ENCODE measurements at places on chromosomes 6 and 20. TPM values are rescaled to one million over a fixed set of nuclear protein-coding genes. Genes with fewer than 3 reads are reported as not detected.

Gene ZNF334
- 0.35 TPM for total RNA-seq

Gene RUNX2
- total RNA-seq = 46.1 TPM

DNA sequence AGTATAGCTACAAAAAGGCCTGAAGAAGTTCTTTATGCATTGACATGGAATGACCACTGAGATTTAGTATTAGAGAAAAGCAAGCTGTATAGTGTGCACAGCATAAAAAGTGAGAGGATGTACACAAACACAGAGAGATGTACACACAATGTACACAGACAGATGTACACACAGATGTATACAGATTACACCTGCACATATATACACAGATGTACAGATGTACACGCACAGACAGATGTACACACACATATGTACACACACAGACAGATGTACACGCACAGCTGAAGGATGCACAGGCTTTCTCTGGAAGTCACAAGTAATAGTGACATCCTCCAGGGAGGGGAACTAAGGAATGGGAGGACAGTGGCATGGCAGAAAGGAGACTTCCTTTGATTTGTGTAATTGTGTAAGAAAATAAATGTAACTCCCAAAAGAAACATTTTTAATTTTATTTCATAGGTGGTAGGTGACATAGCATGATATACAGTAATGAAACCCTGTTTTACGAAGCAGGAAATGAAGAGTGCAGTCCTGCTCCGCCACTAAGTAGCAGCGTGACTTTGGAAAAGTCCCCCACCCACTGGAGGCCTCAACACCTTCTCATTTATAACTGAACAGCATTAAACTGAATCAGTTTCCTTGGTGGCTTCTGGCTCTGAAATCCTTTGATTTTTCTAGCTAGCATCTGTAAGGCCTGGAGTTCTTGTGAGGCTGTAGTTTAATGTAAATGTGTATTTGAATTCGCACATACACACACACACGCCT is 14.1 kb downstream of the NFATC2 start:
- no peak for DNase-seq
- no peak overlapping the region for H3K27ac ChIP-seq
- no peak overlapping the region for H3K4me3 ChIP-seq
- no peaks in the 10 kb centered on the region for H3K36me3 ChIP-seq

DNA sequence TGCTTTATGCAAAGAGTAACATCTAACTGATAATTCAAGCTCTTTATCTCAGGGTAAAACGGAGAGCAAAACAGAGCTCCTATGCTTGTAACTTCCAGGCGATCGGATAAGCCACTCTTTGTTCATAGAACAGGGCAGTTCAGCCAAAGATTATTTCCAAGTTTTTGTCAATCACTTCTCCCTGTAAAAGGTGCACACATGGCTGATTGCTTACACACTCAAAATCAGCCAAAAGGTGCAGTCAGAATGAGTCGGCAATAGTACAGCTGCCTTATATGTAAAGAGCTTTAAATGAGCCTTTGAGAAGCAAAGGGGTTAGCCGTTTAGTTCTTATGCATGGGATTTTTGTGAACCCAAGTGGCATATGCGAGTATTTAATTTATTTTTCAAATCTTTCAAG is 449.6 kb upstream of the POU3F2 start:
- no peaks in the 10 kb centered on the region for H3K27me3 ChIP-seq
- no peak overlapping the region for H3K27ac ChIP-seq
- DNase-seq = no peak
- no peaks in the 10 kb centered on the region for H3K36me3 ChIP-seq
- no peaks in the 10 kb centered on the region for H3K4me1 ChIP-seq

GRCh38 chr20:59160389-59161115 is 3.1 kb upstream of the ZNF831 start:
- H3K4me3 ChIP-seq = no peak overlapping the region
- H3K27ac ChIP-seq = no peak overlapping the region
- no peaks in the 10 kb centered on the region for H3K36me3 ChIP-seq
- no peaks in the 10 kb centered on the region for H3K27me3 ChIP-seq
- no peaks in the 10 kb centered on the region for H3K4me1 ChIP-seq
- DNase-seq = no peak

GRCh38 chr6:83952830-83953229 is 80.7 kb upstream of the MRAP2 start:
- H3K4me1 ChIP-seq = no peaks in the 10 kb centered on the region
- no peaks in the 10 kb centered on the region for H3K27me3 ChIP-seq
- H3K27ac ChIP-seq = no peak overlapping the region
- H3K4me3 ChIP-seq = no peak overlapping the region
- peaks cover 3% of the 10 kb centered on the region for H3K36me3 ChIP-seq

- no peaks in the 10 kb centered on the region for H3K27me3 ChIP-seq
- H3K4me3 ChIP-seq = no peak overlapping the region
- H3K36me3 ChIP-seq = no peaks in the 10 kb centered on the region
- no peak overlapping the region for H3K27ac ChIP-seq
- DNase-seq = no peak
- no peaks in the 10 kb centered on the region for H3K4me1 ChIP-seq
These were observed 41.5 kb downstream of the MAN1A1 start for GRCh38 chr6:119308048-119308570.

GRCh38 chr20:3134151-3134550 is 25.5 kb downstream of the FASTKD5 start:
- no peak overlapping the region for H3K4me3 ChIP-seq
- DNase-seq = no peak
- no peaks in the 10 kb centered on the region for H3K4me1 ChIP-seq

- no peaks in the 10 kb centered on the region for H3K27me3 ChIP-seq
- H3K4me1 ChIP-seq = no peaks in the 10 kb centered on the region
- DNase-seq = no peak
- H3K4me3 ChIP-seq = no peak within 1 kb of the TSS
- no peak within 1 kb of the TSS for H3K27ac ChIP-seq
- H3K36me3 ChIP-seq = no peaks in the 10 kb centered on the region
These were observed at the start of gene PACSIN1 for GRCh38 chr6:34465531-34466241. Gene PACSIN1, plus strand, starts transcription at chr6:34466076. Its CDS starts 60,230 bp downstream, at chr6:34526306.

DNA sequence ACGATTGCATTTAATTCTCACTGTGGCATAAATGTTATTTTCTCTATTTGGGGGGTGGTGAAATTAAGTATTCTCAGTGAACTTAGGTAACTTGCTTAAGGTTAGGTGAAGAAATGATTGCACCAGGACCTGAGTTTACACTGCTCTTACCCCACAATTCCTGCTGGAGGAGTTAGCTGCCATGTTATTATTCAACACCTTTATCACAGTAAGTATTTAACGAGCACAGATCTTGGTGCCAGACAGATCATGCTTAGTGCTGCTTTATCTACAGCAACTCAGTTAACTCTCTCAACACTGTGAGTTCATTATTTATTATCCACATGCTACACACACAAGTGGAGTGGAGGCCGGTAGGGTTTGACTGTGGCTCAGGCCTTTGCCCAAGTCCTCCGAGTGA is 249.7 kb downstream of the TMEM242 start:
- H3K4me1 ChIP-seq = peaks cover 6% of the 10 kb centered on the region
- DNase-seq = no peak

All from SJCRH30 (cell line).